ENCODE measurements at places on chromosomes 7 and 10.

GRCh38 chr7:50416527-50417182 lies 33.5 kb downstream of the FIGNL1 start:
- DNase-seq, result no peak

- DNase-seq, result no peak
These were observed 31.8 kb upstream of the ELFN1 start for GRCh38 chr7:1638215-1638661.

DNA sequence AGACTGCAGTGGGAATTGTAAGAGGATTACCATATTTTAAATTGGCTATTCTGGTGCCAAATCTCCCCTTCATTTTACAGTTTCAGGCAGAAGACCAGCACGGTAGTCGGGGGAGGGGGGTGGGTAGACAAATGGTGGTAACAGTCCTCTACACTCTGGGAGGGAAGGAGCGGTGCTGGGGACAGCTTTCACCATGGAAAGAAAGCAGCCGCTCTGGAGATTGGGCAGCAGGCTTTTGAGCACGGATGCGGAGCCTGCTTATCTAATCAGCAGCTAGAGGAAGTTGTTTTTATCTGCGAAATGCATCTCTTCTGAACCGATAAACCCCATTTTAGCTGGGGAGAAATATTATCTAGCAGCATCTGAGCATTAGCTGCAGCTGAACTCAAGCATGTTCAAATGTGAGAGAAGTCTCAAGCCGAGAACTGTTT lies 28.7 kb downstream of the IKZF1 start:
- peak; percentile 35 for DNase-seq

- no peak for DNase-seq
These were observed 17.9 kb downstream of the PITRM1 start for GRCh38 chr10:3154666-3155065.

GRCh38 chr7:108327353-108327752 lies 128.9 kb downstream of the NRCAM start:
- no peak for DNase-seq

GRCh38 chr7:82595176-82595575 lies 151.6 kb upstream of the CACNA2D1 start:
- DNase-seq, result no peak

DNA sequence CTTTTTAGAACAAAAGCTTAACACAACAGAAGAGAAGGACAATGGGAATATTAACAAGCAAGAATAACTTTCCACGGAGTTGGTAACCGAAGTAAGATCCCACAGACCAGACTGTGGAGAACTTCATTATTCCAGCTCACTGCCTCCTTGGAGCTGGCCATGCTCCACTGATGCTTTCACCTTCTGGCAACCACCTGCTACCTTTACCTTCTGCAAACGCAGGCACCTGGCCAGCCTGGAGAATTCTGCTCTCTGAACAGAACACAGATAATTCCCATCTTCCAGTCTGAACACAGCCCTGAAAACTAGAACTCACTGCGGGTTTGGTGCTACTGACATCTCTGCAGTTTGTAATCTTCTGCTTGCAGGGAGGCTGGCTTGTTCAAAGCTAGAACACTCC lies 66.5 kb downstream of the JAZF1 start:
- no peak for DNase-seq

DNA sequence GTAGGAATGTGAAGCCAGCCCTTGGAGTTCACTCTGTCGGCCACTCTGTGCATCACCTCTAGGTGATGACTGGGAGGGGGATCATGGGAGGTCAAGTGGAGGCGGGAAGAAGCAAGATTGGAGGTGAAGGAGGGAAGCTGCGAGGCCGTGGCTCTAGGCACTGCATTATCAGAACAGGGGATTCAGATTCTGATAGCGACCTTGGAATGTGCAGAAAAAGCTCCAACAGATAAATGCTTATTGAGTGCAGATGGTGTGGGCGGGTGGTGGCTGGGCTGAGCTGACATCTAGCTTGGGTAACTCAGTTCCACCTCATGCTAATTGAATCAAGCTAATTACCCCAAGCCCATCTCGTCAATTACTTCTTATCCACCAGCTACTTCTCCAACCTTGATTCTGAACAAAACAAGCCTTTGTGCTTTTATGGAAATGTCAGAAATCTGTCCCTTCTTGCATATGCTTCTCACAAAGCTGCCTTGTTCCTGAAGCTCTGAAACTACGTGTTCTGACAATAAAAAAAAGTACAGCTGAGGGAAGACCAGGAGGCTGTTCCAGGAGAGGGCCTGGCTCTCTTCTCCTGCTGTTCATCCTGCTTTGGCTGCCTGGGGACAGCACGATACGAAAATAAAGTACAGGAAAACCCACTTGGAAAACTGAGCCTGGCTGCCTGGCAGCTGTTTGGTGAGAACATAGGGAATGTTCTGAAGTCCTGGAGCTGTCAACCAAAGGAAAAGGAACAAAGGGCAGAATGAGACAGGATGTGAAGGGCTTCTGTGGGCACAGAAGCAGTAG lies 27.5 kb downstream of the STRA8 start:
- no peak for DNase-seq

DNA sequence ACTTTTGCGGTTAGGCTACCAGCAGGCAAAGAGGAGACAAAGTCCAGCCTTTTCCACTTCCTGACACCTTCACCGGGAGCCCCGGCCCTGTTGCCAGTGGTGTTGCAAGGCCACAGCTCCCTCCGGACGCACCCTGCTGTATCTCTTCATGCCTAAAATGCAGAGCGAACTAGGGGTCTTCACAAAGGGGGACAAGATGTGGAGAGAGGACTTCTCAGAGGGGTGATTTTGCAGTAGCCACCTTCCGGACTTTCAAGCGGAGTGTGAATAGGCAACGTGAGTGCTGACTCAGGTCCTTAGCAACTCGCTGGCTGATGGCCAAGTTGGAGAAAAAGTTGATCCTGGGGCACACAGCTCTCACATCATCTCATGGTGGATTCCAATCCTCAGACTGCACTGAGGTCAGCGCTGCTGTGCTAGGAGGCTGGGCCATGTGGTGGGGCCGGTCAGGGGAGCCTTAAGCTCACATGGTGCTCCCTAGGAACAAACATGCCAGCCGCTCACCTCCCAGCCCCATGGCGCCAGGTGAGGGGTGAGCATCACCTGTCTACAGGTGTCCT lies 166.3 kb downstream of the LCOR start:
- DNase-seq, result no peak

DNA sequence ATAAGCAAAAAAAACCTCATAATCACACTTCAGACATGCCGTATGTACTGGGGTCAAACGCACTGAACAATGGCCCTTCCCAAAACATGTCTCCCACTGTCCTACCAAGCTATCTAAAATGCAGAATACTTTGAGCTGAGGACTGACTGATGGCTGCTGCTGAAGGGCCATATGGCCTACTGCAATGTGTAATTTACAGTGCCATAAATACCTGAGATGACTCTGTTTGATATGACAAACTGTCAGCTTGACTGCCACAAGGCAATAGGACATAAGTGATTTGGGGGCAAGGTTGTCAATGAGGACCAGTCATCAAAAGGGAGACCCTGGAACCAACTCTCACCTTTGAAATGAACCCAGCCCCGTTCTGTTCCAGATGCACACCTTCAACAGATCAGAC lies 187.4 kb upstream of the FRMD4A start:
- no peak for DNase-seq

GRCh38 chr7:34184466-34184865 lies 279.1 kb downstream of the BMPER start:
- no peak for DNase-seq

- DNase-seq, result no peak
These were observed at the start of gene CUZD1 for GRCh38 chr10:122845783-122846332. CUZD1 (minus strand) TSS chr10:122845857; CDS start chr10:122845843, 14 bp downstream.

GRCh38 chr7:25007668-25008067 lies 27.7 kb upstream of the OSBPL3 start:
- DNase-seq, result peak; percentile 10

DNA sequence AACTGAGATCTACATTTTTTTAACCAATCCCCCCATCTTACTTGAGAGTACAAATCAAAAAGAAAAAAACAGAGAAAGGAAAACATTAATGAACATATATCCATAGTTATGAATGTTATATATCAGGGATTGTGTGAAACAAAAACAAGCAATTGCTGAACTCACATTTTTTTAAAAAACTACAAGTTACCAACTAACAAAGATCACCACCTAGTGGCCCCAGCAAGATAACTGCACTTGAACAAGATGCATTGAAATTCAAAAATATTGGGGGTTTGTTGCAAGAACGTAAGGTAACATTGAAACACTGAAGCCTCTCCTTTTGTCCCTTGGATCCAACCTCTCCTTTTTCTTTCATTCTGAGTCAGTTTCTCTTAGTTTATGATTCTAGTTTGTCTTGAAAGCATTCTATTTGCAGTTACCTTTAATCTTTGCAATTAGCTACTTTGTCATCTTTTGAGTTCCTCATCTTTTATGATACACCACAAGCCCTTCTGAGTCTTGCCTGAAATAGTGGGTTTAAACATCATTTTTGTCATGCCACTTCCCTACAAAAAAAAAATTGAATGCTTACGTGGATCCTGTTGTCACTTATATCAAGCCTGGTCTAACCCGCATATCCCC lies 87.3 kb upstream of the TES start:
- DNase-seq, result peak; percentile 6

DNA sequence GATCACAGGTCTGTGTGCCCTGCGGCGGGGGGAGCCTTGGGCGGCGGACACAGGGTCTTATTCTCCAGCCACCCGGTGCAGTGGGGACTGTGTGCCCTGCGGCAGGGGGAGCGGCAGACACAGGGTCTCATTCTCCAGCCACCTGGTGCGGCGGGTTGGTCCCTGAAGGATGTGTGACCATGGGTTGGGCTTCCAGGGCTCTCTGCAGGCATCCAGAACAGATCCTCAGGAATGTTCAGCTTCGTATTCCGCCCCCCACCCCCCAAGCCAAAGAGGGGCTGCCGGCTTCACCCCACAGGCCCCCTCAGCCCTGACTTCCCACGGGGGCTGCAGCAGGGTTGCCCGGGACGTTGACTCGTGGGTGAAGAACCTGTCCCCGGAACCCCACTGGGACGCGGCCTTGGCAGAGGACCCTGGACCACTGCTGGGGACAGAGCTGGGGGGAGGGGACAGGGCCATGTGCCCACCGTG lies 154.5 kb upstream of the PPP2R2D start:
- DNase-seq, result no peak

GRCh38 chr10:8043569-8044306 lies 10.8 kb upstream of the GATA3 start:
- DNase-seq, result peak; percentile 75

DNA sequence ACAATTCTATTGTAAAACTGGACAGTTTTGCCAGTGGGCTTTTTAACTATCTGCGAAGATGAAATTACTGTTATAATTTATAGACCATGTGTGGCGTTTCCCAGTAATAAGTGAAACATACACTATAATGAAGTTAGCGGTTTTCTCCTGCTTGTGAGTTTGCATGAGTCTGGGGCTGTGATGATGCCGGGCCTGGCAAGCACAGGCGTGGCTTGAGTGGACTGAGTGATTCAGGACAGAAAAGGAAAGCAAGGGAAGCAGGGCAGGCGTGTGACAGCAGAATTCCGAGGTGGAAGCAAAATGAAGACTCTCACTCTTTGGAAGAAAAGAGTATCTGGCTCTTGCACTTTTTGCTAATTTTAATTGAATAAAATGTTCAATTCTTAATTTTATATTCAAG lies 90.5 kb downstream of the CUL1 start:
- no peak for DNase-seq

GRCh38 chr10:49605939-49606509 lies 4.1 kb upstream of the SLC18A3 start:
- no peak for DNase-seq

- DNase-seq, result no peak
These were observed at the start of gene WDFY4 for GRCh38 chr10:48684792-48685623. WDFY4 (plus strand) TSS chr10:48684873; CDS start chr10:48709733, 24,860 bp downstream.

GRCh38 chr7:48168159-48168558 lies 3.1 kb upstream of the ABCA13 start:
- DNase-seq, result no peak

DNA sequence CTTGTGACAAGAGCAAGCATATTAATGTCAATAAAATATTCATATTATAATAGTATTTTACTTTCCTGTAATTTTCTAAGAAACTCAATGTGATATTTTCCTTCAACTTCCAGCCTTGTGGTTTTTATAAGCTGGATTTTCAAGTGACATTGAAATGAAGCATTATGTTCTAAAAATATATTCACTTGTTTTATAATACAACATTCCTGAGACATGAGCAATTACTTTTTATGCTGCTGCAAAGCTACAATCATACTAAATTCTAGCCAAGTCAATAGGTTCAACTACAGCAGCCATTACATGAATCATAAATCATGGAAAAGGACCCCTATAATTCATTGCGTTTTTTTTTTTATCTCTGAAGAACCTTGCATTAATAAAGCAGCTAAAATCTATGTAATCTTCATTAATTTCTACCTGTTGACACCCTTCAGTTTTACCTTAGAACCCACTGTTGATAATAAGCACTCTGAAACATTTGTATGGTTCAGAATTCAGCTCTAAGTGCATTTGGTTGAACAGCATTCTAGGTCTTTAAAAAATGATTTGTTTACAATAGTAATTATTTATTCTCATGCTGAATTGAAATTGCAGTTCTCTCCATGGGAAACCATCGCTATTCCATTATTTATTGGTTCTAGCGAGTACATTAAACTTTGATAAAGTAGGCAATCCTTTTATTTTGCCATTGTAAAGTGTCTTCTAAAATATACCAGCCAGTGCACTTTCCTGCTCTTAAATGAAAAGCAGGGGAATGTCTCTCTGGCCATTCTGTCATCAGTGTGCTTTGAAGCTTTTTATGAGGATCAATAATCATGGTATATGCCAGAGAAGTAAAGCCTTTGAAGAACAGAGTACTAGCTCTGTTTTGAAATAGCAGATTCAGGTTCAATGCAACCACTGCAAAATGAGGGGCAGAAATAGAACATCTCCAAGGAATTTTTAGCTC lies 132.6 kb downstream of the GNAT3 start:
- no peak for DNase-seq

GRCh38 chr10:109430043-109430760 lies 493.1 kb downstream of the XPNPEP1 start:
- no peak for DNase-seq

- no peak for DNase-seq
These were observed 12.8 kb downstream of the NRAP start for GRCh38 chr10:113651021-113651420.

GRCh38 chr10:128473911-128474310 lies 347.7 kb upstream of the MKI67 start:
- DNase-seq, result no peak

DNA sequence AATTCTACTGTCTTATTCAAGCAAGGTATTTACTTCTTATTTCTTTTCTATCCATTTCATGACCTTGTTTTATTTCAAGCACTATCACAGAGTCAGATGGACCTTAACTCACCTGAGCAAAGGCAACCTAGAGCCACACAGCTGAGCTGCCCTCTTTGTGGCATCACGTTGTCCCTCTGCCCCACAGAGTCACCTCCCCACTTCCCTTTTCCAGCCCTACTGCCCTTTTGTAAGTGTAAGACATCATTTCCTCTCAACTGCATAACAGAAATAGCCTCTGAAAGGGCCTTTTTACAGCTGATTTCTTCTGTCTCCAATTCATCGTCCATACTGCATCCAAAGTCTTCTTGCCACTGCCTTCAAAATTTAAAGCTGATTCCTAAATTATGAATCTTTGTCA lies 946.0 kb downstream of the NRG3 start:
- no peak for DNase-seq

- DNase-seq, result no peak
These were observed 125.9 kb downstream of the CUX1 start for GRCh38 chr7:101943306-101943705.

- DNase-seq, result no peak
These were observed 74.2 kb downstream of the EEPD1 start for GRCh38 chr7:36227223-36227622.

GRCh38 chr7:99372275-99373090 lies 2.0 kb upstream of the ARPC1B start:
- no peak for DNase-seq

All from activated naive CD4-positive, alpha-beta T cell treated with anti-CD3 and anti-CD28 coated beads for 36 hours (primary cell).